Glutamatergic neuron (in vitro differentiated cells): ENCODE measurements at places on chromosomes 6 and 20. TPM values are rescaled to one million over a fixed set of nuclear protein-coding genes. Genes with fewer than 3 reads are reported as not detected.

Gene SMOC2
- 0.44 TPM for total RNA-seq

Gene CNKSR3
- 2.0 TPM for total RNA-seq

Gene HDGFL1
- not detected for total RNA-seq

DNA sequence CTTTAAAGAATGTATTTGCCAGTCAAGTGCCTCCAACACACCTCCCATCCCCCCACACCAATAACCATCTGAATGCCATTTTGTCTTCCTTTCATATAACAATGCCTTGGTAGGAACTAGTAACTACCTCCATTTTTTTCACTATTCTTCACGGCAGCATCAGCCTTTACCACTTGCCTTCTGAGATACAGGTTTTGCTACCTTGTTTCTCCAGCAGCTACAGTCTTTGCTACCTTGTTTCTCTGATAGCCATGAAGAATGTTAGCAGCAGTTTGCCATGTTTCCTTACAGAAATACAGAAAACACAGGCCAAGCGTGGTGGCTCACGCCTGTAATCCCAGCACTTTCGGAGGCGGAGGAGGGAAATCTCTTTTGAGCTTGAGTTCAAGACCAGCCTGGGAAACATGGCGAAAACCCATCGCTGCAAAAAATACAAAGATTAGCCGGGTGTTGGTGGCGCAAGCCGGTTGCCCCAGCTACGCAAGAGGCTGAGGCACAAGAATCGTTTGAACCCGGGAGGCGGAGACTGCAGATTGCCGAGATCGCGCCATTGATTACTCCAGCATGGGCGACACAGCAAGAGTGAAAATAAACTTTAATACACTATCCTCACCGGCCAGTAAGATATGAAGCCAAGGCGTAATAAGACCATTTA lies 100.9 kb downstream of the HFE start:
- no peak for DNase-seq

DNA sequence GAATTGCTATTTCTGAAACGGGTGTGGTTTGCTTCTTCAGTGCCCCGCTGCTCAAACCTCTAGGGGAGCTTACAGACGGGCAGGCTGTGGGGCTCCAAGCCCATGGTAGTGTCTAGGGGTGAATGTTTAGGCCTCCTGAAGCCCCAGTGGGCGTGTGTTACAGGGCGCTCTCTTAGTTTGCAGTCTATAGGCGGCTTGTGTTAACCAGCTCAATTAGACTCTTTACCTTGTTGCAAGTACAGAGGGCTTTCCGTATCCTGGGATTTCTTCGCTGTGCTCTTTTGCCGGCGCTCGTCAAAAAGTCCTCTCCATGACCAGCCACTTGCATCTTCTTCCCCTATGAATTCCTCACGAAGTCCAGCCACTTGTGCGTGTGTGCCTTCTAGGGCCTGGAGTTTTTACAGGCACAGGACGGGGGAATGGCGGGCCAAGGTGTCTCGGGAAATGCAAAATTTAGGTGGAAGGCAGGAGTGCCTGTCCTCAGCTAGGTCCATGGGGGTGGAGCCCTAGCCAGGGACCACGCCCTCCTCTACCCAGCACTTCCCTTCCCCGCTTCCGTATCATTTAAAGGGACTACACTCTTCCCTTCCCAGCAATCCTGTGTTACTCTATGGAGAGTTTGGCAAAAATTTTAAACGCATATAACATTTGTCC lies 94.5 kb downstream of the HTR1B start:
- peak; percentile 50 for DNase-seq

DNA sequence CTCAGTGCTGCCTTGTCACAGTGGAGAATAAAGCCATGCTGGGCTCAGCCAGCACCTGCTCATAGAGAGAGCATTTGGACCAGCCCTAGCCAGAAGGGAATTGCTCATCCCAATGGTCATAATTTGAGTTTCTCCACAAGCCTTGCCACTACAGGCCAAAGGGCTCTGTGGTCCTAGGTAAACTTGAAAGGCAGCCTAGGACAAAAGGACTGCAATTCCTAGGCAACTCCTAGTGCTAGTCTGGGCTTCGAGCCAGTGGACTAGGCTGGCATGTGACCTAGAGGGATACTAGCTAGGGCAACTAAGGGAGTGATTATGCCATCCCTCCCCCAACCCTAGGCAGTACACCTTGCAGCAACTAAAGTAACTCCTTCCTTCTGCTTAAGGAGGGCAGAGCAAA lies 516.2 kb downstream of the BCKDHB start:
- DNase-seq: no peak

Gene ENPP3
- total RNA-seq: not detected

Gene RNF182
- 1.8 TPM for total RNA-seq

DNA sequence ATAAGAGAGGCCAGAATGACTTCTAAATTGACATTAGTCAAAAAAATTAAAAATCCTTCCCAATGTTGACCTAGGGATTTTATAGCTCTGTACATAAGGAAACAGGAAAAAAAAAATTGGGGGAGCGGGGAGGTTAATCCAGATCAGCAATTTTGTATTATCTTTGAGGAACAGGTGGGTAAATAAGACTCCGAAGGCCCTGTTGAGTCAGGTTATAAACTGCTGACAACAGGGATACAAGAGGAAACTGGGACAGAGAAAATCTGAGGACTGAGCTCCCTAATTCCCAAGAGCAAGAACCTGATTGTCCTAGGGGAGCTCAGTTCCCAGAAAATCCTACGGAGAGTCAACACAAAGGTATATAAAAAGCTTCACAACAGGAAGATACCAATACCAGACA lies 26.8 kb upstream of the CRIP3 start:
- DNase-seq: no peak
